Right cardiac atrium (tissue), 5 donors: ENCODE measurements at places on chromosomes 16 and 17. TPM values are rescaled to one million over a fixed set of nuclear protein-coding genes. Genes with fewer than 3 reads are reported as not detected.

DNA sequence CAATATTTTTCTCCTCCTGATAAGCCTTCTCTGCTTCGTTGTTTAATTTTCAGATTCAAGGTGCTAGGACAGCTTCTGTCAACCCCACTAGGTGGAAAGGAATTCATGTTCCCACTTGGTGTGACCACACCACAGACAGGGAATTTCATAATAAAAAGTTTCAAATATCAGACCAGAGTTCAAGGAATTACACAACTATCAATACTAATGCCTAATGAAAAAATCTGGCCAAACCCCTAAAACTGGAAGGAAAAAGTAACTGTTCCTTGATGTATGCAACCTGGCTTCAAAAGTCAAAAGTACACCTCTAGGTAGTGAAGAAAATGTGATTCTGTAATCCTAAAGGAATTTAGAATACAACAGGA, 87.8 kb upstream of the CORO6 start:
- no peak for DNase-seq

GRCh38 chr17:71942626-71943025, 178.2 kb upstream of the SOX9 start:
- no peak for DNase-seq

- DNase-seq, result no peak
Observed at GRCh38 chr16:28098171-28098958, 34.9 kb upstream of the GSG1L start.

GRCh38 chr16:79093554-79093967, 507.0 kb downstream of the MAF start:
- peak; percentile 22 for DNase-seq

DNA sequence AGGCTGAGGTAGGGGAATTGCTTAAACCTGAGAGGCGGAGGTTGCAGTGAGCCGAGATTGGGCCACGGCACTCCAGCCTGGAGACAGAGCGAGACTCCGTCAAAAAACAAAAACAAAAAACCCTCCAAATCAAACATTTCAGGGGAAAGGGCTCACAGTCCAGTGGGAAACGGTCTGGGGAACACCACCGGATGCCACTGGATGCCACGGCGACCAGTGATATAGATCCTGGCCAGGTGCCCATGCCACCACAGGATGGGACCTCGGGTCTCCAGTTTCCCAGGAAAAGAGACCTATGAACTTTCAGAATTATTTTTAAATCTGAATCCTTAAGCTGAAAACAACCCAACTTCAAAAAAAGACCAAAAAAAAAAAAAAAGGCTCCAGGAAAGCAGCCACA, 12.3 kb downstream of the CEP131 start:
- no peak for DNase-seq

- no peak for DNase-seq
Observed at GRCh38 chr17:32903774-32904673, 23.9 kb upstream of the TMEM98 start.

DNA sequence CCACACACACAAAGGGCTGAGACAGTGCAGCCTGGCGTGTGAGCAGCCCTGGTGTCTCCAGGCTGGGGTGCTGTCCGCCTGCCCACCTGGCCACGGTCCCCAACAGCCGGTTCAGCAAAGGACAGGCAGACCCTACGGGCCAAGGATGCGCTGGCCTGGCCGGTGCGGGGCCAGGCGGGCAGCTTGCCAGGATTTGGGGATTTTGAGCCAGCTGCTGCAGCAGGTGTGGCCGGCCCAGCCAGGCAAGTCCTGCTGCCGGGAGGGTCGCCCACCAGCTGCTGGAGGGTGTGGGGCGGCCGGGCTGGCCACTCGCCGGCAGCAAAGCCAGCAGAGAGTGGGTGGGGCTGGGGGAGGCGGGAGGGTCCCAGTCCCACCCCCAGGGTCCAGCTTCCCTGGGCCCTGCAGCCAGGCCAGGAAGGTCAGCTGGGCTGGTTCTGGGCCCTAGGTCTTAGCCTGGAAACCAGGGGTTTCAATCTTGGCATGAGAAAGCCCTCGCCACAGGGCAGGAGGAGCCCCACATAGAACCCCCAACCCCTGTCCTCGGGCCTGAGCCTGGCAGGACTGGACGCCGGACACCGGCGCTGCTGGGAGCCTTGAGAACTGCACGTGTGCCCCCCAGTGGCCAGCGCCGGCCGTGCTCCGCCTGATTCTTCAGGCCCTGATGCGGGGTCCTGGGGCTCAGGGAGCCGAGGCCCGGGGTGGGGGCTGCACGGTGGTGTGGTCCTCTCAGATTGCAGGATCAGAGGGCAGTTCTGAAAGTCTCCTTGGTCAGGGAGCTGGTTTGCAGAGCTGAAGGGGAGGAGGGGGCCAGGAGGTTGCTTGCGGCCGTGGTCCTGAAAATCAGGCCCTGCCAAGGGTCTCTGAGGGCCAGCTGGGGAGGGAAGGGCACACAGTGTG, 17.6 kb upstream of the SSTR5 start:
- DNase-seq, result peak; percentile 90

GRCh38 chr17:74020522-74020921, 183.0 kb upstream of the RPL38 start:
- DNase-seq, result no peak

- DNase-seq, result no peak
Observed at GRCh38 chr16:35605921-35606320, 2146.5 kb downstream of the TP53TG3F start.

GRCh38 chr17:72715906-72716572, 376.4 kb downstream of the SLC39A11 start:
- DNase-seq, result no peak

DNA sequence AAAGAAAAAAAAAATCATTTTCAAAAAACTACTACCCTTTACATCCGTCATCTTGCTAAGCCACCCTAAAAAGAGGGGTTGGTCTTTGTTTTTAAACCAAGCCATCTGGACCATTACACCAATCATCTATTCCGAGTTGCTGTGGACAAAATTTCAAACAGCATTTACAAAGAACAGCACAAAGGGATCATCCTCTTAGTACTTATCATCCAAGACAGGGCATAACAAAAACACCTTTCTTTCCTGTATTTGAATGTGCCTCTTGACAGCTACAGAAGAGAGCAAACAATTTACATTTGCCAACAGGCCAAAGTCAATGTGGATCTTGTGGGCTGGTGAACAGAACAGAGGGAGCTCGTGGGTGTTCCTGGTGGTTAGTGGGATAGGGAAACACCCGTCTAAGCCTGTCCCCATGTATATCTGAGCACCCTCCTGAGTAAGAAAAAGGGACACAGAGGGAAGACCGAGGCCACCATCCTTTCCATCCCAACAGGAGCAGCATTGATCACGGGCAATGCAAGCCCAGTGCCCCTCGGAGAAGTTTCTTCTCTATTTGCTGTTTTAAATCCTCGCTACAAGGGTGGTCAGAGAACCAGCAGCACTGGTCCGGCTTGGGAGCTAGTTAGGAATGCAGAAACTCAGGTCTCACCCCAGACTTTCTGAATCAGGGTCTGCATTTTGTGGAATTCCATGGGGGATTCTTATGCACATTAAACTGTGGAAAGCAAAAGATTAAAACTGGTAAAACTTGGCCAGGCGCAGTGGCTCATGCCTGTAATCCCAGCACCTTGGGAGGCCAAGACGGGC, 1.9 kb downstream of the SLC39A11 start:
- no peak for DNase-seq

DNA sequence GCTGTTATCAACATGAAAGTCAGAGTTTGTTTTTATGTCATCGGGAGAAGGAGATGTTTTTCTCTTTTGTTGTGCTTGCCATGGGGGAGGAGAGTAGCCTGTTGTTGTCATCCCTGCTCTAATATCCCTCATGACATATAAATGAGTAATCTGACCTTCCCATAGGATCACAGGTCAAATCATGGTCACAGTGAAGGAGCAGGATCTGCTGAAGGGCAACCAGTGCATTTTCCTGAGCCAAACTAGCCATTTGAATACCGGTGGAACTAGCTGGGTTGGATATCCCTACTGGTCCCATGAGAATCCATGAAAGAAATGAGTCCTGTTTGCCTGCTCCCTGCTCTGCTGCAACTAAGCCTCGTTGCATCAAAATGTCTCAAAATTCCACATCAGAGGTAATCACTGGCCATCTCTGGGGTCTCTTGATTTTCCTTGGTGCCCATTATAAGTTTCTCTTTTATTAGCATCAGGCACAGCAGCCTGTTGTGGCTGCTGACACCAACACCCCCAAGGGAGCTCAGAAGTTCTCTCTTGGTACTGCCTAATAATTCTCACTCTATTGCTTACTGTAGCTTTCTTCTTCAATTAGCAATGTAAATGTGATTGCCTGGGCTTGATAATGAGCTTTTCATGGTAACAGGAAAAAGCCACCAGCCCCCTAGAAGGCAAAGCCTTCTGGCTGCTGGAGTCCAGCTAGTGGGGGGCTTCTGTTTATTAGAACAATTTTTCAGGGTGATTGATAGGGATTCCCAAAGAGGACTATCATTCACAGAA, 211.4 kb upstream of the ERCC4 start:
- no peak for DNase-seq

- DNase-seq, result peak; percentile 99
Observed at GRCh38 chr17:78351449-78352006, 8.3 kb downstream of the SOCS3 start.

DNA sequence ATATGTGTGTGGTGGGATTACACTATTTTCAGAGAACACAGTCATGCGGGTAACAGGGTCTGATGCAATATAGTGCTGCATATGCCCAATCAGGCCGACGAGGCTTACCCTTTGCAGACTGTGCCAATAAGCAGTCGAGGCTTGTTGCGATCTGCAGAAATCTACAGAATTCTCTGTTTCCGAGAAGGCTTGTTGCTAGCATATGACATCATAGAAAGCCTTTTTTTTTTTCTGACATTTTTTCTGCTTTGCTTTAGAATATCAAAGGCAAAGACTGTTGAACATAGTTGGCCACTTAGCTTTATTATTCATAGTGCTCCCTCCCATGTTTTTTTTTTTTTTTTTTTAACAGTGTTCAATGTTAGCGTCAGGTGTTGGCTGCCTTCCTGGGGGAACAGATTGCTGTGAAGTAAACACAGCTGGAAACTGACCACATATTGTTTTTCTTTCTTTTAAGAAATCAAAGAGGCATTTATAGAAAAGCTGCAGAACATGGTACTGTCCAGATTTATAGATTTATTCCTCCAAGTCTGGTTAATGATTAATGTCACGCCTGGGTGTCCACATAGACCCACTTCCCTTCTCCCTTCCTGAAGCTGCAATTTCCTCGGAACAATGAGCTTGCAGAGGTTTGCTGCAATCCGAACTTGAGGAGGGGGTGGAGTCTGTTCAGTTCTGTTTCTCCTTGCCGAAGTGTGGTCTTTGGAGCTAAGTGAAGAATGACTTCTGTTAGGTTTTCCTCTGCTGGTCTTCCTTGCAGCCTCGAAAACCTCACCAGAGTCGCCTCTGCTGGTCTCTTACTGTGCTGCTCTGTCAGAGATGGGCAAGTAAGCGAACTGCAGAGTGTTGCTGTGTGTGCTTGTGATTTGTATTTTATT, 87.3 kb downstream of the MAP2K6 start:
- peak; percentile 68 for DNase-seq

GRCh38 chr16:74868501-74868900, 93.9 kb upstream of the FA2H start:
- no peak for DNase-seq

DNA sequence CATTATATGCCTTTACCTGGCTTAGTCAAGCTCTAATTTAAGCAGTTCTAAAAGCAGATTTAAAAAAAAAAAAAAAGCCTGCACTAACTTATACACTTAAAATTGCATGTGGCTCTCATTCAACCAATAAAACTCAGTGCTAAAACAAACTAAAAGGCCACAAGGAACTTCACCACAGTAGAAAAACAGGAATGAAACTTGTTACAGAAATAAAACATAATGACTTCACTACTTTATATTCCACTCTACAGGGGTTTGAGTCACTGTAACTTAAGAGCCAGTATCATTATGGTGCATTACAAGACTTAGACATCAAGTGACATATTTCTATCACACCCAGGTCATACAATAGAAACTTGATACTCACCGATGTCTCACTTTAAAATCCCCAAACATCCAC, 11.1 kb downstream of the CA10 start:
- DNase-seq, result no peak

DNA sequence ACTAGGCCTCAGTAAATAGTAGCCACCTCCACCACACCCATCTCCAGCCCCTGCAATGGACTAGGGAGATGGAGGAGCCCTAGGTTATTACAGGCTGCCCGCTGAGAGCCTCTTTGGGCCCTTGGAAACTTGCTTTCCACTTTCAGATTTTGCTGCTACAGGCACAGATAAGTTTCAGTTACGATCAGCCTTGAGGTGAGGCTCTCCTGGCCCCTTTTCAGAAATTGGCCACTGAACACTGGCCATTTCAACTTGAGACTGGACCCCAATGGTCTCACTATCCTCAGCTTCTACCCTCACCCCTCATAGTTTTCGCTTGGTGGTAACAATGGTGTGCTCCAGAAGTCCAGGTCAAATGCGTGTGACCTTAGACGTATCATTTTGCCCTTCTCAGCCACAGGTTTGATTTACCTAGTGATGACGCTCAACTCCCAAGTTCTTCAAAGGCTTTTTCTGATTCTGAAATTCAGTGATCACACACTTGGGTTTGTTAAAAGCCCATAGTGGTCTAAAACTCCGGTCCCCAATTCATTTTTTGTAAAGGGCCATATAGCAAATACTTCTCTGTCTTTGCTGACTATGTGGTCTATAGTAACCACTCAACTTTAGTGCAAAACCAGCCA, 1.0 kb downstream of the PMM2 start:
- DNase-seq, result no peak

DNA sequence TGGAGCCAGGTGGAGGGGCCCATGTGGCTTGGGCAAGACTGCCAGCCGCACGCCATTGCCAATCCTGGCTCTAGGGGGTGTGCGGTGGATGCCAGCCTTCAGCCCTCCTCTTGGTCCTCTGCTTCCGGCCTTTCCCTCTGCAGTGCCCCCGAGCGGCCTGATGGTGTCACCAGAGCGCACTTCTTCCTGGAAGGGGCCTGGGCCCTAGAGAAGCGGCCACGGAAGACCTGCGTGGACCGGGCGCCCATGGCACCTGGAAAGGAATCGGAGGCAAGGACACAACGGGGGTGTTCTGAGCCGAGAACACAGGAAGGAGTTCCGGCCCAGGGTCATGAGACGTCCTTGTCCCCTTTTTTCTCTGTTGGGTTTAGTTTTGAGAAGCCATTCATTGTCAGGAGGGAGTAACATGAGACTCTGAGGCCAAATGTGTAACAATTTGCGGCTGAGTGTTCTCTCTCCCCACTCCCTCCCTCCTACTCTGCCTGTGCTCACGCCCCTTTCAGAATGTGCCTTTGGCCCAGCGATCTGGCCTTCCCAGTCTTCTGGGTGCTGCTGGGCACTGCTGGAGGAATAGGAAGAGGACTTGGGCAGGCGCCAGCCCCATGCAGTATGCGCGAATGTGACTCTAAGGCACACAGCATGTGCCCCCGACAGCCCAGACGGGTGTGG, 92.8 kb downstream of the IRX3 start:
- DNase-seq, result peak; percentile 92

HP gene
- 3.1 TPM for total RNA-seq

TP53TG3B gene
- total RNA-seq, result not detected

CCL4 gene
- 1.3 TPM for total RNA-seq

KRTAP4-1 gene
- total RNA-seq, result not detected

NECAB2 gene
- total RNA-seq, result 0.28 TPM

KRT14 gene
- total RNA-seq, result not detected

COL1A1 gene
- total RNA-seq, result 59.2 TPM

GUCY2D gene
- 0.23 TPM for total RNA-seq
